ENCODE measurements at places on chromosomes 11 and 22.

- no peak for DNase-seq
These were observed 92.7 kb downstream of the ETS1 start for GRCh38 chr11:128494418-128495332.

- no peak for DNase-seq
These were observed 37.6 kb upstream of the BIRC3 start for GRCh38 chr11:102279641-102280170.

- DNase-seq = no peak
These were observed 1.9 kb downstream of the MMP7 start for GRCh38 chr11:102528618-102529017.

- DNase-seq = peak; percentile 51
These were observed 1.1 kb upstream of the DDX6 start for GRCh38 chr11:118791961-118792569.

GRCh38 chr11:60699284-60699691, at the start of gene MS4A8:
Gene MS4A8, plus strand, starts transcription at chr11:60699612. Its CDS starts 1,249 bp downstream, at chr11:60700861.
- no peak for DNase-seq

DNA sequence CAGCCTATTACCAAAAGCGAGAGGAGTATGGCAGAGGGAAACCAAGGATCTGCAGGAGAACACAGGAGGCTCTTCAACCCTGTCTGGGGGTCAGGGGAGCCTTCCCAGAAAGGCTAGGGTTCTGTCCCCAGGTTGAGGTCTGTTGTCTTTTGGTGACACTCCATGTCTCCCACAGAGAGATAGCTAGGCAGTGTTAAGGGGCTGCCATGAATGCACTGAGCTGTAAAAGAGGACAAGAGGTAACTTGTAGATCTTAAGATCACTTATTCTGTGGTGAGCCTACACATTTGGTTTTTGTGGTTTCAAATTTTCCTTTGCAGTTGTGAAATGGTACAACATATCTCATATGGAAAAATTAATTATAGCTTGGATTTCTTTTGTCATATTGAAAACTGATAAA, 6.0 kb upstream of the ACER3 start:
- no peak for DNase-seq

GRCh38 chr11:130070846-130071200, 1.1 kb downstream of the APLP2 start:
- no peak for DNase-seq

GRCh38 chr11:119427279-119427678, 4.3 kb upstream of the THY1 start:
- no peak for DNase-seq

DNA sequence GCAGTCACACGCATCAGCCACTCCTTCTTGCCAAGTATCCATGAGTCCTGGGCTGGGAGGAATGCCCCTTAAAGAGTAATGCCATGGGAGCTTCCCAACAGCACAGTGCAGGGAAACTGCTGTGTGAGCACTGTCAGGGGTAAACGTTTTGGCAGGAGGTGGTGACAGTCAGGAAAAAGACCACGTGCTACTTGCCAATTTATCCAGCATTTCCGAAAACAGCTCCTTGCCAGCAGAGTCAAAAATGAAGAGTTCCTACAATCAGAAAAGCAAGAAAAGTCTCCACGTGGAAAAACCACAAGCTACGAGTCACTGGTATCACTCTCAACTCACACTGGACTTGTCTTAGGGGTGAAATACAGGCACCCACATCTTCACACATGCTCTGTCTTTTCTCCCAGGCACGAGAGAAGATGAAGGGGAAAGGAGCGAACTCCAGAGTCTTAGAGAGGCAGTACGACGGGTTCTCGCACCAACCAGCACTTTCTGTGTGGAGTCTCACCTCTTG, 9.9 kb downstream of the IFT27 start:
- DNase-seq = no peak

DNA sequence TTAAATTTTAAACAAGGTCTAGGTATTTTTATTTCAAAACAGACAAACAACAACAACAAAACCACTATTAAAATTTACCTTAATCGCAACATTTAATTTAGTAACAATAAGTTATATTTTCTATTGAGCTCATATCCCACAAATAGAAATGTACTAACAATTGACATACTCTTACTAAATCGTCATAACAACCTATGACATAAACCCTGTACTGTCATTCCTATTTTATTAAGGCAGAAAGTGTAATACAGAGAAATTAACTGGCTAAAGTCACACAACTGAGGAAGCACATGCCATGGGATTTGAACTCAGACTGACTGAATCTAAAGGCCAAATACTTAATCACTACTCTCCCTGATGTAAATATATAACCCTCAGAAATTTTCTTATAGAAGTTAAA, 3.0 kb downstream of the KIF18A start:
- DNase-seq = no peak

- DNase-seq = no peak
These were observed 262.6 kb upstream of the SORL1-AS1 start for GRCh38 chr11:121715405-121715804.

- DNase-seq = no peak
These were observed 15.3 kb downstream of the UBE4A start for GRCh38 chr11:118374729-118375128.

DNA sequence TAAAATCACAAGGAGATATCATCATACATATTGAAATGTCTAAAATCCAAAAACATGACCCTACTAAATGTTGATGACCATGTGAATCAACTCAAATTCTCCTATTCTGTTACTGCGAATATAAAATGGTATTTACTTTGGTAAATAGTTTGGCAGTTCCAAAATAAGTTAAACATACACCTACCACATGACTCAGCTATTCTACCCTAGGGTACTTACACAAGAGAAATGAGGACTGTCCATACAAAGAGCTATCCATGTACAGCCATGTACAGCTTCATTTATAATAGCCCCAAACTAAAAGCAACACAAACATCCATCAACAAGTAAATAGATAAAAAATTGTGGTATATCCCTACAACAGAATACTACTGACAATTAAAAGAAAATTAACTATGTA, 346.1 kb upstream of the TENM4 start:
- no peak for DNase-seq

GRCh38 chr22:46661221-46661851, 41.1 kb downstream of the GRAMD4 start:
- DNase-seq = peak; percentile 43

- no peak for DNase-seq
These were observed 26.8 kb downstream of the PGM2L1 start for GRCh38 chr11:74371269-74372052.

DNA sequence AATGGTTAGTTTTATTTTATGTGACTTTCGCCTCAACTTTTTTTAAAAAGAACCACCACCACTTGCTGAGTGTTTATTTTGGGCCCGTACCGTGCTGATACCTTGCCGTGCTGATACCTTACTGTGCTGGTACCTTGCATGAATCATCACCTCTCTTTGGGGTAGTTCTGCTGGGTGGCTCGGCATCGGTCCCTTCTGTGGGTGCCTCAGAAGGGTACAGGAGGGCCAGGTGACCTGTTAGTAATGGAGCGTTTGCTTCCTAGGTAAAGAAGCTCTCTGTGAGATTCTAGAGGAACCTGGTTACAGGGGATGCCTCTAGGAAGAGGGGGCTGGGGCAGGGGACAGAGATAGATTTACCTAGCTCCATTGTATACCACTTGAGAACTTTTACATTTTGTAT, 17.1 kb downstream of the TOM1 start:
- DNase-seq = no peak

DNA sequence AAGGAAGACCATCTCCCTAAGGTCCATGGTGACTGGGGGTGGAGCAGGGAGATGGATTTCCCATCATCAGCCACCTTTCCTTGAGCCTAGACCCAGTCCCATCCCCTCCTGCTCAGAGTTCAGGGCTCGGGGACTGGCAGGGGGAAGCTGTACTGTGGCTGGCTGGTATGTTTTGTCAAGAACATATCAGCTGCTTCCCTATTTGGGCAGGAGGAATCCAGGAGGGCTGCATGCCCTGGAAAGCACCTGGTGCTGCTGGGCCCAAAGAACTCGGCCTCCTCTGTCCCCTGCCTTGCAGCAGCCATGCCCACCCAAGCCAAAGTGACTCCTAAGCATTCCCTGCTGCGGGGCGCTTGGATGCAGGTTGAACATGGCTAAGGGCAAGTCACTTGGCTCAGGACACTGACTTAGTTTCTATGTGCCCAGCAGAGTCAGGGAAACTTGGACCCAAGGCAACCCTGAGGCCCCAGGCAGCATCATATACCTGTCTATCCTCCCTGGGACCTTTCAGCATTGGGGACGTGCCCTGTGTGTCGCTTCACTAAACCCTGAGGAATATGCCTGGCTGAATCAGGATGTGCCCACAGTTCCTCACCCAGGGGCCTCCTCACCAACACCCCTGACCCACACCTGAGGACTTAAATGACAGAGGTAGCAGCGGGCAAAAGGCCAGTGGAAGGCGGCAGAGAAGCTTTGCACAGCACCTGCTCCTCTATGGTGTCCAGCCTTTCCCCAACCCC, 43.1 kb downstream of the BUD13 start:
- DNase-seq = no peak

DNA sequence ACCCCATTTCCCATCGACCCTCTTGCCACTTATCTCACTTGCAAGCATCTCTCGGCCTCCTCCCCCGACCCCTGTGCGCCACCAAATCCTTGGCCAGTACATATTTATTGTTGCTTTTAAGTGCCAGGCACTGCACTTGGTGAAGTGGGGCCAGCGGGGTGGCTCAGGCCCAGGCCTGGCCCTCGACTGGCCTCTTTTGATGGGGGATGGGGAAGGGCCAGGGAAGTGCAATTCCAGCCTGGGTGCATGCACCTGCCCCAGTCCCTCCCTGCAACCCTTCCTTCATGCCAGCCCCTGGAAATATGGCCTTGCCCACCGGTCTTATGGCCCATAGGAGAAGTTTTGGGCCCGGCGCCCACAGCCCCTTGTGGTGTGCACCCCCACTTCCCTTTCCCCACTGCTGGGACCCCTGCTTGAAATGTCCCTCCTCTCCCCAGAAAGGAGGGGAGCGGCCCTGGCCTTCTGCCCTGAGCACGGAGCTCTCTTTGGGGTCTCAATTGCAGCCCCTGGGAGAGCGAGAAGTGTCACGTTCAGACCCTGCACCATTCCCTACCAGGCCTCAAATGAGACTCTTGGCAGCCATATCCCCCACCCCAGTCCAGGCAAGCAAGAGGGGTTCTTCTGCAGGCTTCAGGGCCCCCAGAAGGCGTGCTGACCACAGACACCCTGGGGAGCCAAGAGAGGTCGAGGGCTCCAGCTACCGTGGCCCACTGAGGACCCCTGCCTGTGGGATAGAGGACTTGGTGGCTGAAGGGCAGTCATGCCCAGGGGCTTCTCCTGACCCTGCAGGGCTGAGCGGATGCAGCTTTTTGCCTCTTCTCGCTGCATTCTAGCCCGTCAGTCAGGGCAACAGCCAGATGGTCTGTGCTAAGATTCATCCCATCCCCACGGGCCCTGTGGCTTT, 961 bp downstream of the SUSD2 start:
- no peak for DNase-seq

- DNase-seq = no peak
These were observed 65.3 kb downstream of the CTTN start for GRCh38 chr11:70463478-70464255.

GRCh38 chr11:71169313-71169712, 83.1 kb downstream of the SHANK2 start:
- no peak for DNase-seq

GRCh38 chr11:86056351-86056854, 12.5 kb downstream of the PICALM start:
- no peak for DNase-seq

- no peak for DNase-seq
These were observed 9.9 kb downstream of the MICAL2 start for GRCh38 chr11:12120031-12121008.

DNA sequence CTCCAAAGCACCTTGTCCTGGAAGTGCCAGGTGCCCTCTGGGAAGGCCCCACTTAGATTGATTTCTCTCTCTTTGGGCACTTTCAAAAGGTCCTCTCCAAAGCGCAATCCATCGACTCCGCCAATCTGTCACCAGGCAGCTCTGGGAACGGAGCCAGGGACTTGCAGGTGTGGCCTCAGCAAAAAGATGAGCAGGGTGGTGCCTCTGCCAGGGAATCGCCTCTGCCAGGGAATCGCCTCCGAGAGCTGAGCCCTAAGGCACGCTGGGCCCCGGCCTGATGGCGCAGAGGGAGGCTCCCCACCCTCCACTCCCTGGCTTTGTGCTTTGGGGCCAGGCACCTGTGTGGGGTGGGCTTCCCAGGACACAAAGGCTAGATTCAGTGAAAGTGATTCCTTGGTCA, 1391.3 kb downstream of the TBC1D22A start:
- no peak for DNase-seq

DNA sequence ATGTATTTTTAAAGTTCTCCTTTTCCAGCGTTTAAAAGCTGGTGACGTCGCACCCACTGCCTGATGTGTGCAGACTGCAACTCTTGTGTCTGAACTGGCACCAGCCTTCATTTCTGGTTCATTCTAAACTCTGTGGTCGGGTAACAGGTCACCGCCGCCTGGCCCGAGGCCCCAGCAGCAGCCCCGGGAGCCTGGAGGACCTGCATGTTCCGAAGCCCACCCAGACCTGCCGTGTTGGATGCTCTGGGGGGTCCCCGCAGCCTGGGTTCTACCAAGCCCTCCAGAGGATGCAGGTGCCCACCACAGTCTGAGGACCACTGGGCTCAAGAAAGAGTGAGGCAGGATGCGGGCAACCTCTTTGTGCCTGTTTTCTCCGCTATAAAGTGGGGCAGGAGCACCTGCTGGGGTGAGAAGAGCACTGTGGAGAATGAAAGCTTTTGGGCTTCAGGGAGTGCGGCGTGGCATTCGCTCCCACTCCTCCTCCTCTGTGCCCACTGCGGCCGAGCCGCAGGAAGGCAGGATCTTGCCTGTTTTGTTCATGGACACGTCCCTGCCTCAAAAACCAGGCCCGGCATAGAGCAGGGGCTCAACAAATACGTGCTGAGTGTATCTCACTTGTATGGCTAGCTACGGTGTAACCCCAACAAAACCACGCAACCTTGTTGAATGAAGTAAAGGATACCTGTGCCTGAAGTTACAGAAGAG, 40.1 kb downstream of the CERK start:
- no peak for DNase-seq

Data from stimulated activated CD4-positive, alpha-beta T cell treated with anti-CD3 and anti-CD28 coated beads, Interleukin-4, amount 100 ng/mL, for 4 hours (primary cell).